ENCODE measurements at places on chromosomes 5 and 9. TPM values are rescaled to one million over a fixed set of nuclear protein-coding genes. Genes with fewer than 3 reads are reported as not detected.
A peak's percentile ranks its signal among the peaks of the same experiment; 100 is the strongest.

GRCh38 chr5:135189024-135189423 is 155.0 kb upstream of the PITX1 start:
- H3K4me3 ChIP-seq = no peak overlapping the region
- no peak for DNase-seq
- H3K36me3 ChIP-seq = no peaks in the 10 kb centered on the region
- H3K27me3 ChIP-seq = no peaks in the 10 kb centered on the region
- no peak overlapping the region for H3K27ac ChIP-seq
- peaks cover 10% of the 10 kb centered on the region for H3K4me1 ChIP-seq

DNA sequence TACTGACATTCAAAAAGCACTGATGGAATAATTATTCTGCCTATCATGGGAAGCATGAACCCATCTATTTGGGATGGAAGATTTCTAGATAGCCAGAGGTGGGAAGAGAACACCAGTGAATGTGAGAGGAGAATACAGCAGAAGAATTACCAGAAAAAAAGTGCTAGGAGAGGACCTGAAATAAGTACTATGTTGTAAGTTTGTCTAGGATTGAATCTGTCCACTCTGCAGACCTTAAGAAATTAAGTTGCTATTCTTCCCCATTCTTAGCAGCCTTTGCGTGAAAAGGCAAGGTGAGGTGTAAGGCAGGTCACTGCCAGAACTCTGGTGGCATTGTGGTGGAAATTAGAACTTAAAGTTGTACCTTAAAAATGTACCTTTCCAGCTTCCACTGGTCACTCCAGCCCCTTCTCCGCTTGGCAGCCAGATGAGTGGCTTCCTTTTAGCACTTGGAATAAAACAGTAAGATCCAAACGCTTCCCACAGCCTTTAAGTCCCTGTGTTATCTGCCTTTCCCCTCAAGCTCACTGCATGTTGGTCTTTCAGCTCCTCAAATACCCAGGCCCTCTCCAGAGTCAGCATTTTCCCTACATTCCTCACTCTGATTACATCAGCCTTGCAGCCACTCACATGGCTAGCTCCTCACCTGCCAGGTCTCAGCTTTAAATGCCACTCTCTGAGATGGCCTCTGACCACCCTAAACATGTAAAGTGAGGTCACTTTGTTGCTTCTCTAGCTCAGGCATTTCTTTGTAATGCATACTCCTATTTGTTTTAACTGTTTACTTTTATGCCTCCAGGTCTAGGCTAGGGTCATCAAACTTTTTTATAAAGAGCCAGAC is 253.0 kb downstream of the EPB41L4A start:
- H3K27me3 ChIP-seq = no peaks in the 10 kb centered on the region
- no peak for DNase-seq
- peaks cover 31% of the 10 kb centered on the region for H3K36me3 ChIP-seq
- H3K4me3 ChIP-seq = no peak overlapping the region
- H3K4me1 ChIP-seq = peaks cover 15% of the 10 kb centered on the region

The SOHLH1 gene
- total RNA-seq = not detected

DNA sequence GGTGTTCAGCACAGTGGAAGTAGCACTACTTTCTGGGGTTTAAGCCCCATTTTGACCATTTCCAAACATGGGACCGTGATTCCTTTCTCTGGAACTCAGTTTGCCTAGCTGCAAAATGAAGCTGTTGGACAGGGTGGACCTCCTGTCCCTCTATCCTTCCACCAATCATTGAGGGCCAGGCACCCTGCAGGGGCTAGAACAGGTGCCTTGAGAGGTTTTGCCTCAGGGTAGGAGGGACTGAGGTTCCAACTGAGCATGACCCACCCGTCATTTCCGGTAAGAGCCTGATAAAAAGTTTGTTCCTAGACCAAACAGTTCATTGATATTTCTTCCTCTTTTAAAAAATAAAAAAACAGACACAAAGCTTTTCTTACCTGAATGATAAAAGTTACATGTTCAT is 116.5 kb downstream of the MVB12B start:
- H3K27me3 ChIP-seq = no peaks in the 10 kb centered on the region
- no peaks in the 10 kb centered on the region for H3K4me1 ChIP-seq
- no peak for DNase-seq
- H3K27ac ChIP-seq = no peak overlapping the region

GRCh38 chr5:112586596-112587062 is 151.1 kb upstream of the APC start:
- no peaks in the 10 kb centered on the region for H3K27me3 ChIP-seq
- no peaks in the 10 kb centered on the region for H3K36me3 ChIP-seq
- H3K27ac ChIP-seq = no peak overlapping the region
- no peaks in the 10 kb centered on the region for H3K4me1 ChIP-seq
- DNase-seq = no peak
- no peak overlapping the region for H3K4me3 ChIP-seq

The KCTD16 gene
- 0.35 TPM for total RNA-seq

DNA sequence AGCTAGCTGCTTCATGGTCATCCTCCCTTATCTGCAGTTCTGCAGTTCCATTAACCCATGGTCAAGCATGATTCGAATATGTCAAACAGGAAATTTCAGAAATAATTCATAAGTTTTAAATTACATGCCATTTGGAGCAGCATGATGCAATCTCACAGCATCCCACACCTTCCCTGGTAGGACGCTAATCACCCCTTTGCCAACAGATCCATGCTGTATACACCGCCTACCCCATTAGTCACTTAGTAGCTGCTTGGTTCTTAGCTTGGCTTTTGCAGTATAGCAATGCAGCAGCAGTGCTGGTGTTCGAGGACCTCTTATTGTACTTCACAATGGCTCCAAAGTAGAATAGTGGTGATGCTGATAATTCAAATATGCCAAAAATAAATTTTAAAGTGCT is 739.7 kb upstream of the CDH9 start:
- no peak overlapping the region for H3K4me3 ChIP-seq
- H3K36me3 ChIP-seq = no peaks in the 10 kb centered on the region
- DNase-seq = no peak
- no peaks in the 10 kb centered on the region for H3K27me3 ChIP-seq

- no peak for DNase-seq
- no peak overlapping the region for H3K4me3 ChIP-seq
- no peak overlapping the region for H3K27ac ChIP-seq
- H3K4me1 ChIP-seq = peaks cover 26% of the 10 kb centered on the region
- no peaks in the 10 kb centered on the region for H3K27me3 ChIP-seq
These were observed 14.7 kb upstream of the CXXC5 start for GRCh38 chr5:139633295-139634027.

- H3K27me3 ChIP-seq = no peaks in the 10 kb centered on the region
- H3K4me3 ChIP-seq = peak overlapping the region; percentile 0
- H3K36me3 ChIP-seq = no peaks in the 10 kb centered on the region
- H3K27ac ChIP-seq = no peak overlapping the region
- DNase-seq = no peak
These were observed 44.8 kb downstream of the PARP8 start for GRCh38 chr5:50711280-50711679.

DNA sequence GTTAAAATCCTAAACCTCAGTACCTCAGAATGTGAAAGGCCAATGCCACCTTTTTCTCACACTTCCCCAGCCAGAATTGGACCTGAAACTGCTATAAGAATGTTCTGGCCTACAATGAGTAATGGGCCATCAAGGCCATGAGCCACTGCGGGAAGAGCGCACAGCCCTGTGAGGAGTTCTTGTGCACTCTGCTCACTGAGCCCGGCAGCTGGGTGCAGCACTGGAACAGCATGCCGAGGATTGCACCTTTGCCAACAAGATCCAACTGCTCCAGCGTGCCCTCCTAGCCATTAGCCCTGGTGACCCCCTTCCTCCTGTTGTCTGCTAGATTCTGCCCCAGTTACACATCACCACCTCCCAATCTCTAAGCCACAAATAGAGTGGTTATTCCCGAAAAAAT is 758.1 kb downstream of the PRELID2 start:
- no peaks in the 10 kb centered on the region for H3K4me1 ChIP-seq
- DNase-seq = no peak
- no peak overlapping the region for H3K4me3 ChIP-seq
- no peaks in the 10 kb centered on the region for H3K27me3 ChIP-seq
- H3K27ac ChIP-seq = no peak overlapping the region

DNA sequence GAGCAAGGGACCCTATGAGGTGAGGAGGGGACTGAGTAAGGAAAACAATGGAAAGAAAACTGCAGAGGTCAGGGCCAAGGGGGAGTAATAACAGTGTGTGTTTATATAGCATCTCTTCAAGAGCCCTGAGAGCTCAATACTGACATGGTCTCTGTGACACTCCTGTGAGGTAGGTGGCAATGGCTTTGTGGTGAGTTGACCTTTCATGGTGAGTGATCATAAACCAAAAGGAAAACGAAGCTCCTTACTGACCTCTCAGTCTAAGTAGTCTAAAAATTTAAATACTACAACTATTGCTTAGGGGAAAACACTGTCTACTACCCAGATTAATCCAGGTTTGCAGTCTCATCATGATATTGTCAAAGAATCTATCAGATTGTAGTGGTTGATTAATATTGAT is 130.9 kb downstream of the SNCAIP start:
- H3K36me3 ChIP-seq = no peaks in the 10 kb centered on the region
- no peaks in the 10 kb centered on the region for H3K27me3 ChIP-seq
- DNase-seq = no peak
- peaks cover 7% of the 10 kb centered on the region for H3K4me1 ChIP-seq
- no peak overlapping the region for H3K4me3 ChIP-seq

The ACTBL2 gene
- not detected for total RNA-seq

GRCh38 chr5:93192087-93192486 is 388.9 kb downstream of the NR2F1-AS1 start:
- DNase-seq = no peak
- no peaks in the 10 kb centered on the region for H3K4me1 ChIP-seq
- no peak overlapping the region for H3K27ac ChIP-seq

- no peaks in the 10 kb centered on the region for H3K27me3 ChIP-seq
- H3K4me1 ChIP-seq = peaks cover 31% of the 10 kb centered on the region
- no peak overlapping the region for H3K27ac ChIP-seq
- no peak overlapping the region for H3K4me3 ChIP-seq
These were observed 47.8 kb upstream of the TRIM32 start for GRCh38 chr9:116639251-116639741.

DNA sequence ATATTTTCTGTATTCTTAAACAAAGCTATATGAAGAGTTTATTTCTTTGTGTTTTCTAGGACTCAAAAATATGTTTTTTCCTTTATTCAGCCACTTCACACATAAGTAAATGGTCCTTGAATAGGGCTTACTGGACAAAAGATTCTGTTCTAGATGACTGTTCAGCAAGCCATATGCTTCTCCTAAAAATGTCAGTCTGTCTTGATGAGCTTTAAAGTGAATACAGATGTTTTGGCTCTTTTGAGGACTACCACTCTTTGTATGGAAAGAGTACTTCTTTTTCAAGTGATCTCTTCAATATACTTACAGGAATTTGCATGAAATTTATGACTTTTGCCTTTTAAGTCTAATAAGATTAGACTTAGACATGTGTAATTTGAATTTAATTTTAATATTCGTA is 8.4 kb downstream of the NDUFS4 start:
- H3K36me3 ChIP-seq = no peaks in the 10 kb centered on the region
- no peaks in the 10 kb centered on the region for H3K4me1 ChIP-seq
- H3K4me3 ChIP-seq = no peak overlapping the region
- H3K27ac ChIP-seq = no peak overlapping the region
- DNase-seq = no peak

All from thoracic aorta (tissue), 2 donors.